Left colon (tissue), 2 donors: ENCODE measurements at places on chromosomes 7 and 10. TPM values are rescaled to one million over a fixed set of nuclear protein-coding genes. Genes with fewer than 3 reads are reported as not detected.

ENTPD1 gene
- 14.4 TPM for total RNA-seq

SPRN gene
- not detected for total RNA-seq

PROSER2 gene
- 10.3 TPM for total RNA-seq

TSPAN15 gene
- 142 TPM for total RNA-seq

CARD11 gene
- total RNA-seq = 2.8 TPM

HABP2 gene
- not detected for total RNA-seq

TLL2 gene
- total RNA-seq = 0.37 TPM

OR2F1 gene
- not detected for total RNA-seq

VAX1 gene
- total RNA-seq = not detected

MTG1 gene
- total RNA-seq = 49.5 TPM

ACTL6B gene
- not detected for total RNA-seq

NPTX2 gene
- total RNA-seq = 2.1 TPM

DNA sequence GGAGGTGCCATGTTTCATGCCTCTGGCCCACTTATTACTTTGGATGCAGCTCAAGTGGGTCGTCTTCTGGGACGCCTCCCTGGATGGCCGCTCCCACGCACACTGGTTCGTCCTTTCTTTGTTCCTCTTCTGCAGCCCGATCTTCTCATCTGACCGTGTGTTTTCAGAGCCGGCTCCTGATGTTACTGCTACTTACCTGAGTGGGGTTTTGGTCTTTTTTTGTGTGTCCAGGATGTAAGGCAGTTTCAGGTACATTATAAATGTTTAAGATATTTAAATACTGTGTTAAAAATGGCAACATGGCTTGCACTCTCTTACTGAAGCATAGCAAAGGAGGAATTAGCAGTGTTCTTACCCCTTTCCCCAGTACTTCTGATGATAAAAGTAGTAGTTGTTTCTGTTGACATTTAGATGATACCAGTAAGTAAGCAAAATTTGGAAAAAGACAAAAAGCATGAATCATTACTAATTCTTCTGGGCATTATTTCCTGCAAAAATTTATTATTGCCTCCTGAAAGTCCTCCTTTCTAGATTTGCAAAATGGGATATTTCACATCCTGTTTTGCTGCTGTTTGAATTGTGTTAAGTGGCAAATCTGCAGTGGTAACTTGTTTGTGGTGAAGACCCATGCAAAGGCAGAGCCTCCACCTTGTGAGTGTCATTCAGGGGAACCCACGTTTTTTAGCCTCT lies 59.4 kb downstream of the SHH start:
- no peak for DNase-seq

DNA sequence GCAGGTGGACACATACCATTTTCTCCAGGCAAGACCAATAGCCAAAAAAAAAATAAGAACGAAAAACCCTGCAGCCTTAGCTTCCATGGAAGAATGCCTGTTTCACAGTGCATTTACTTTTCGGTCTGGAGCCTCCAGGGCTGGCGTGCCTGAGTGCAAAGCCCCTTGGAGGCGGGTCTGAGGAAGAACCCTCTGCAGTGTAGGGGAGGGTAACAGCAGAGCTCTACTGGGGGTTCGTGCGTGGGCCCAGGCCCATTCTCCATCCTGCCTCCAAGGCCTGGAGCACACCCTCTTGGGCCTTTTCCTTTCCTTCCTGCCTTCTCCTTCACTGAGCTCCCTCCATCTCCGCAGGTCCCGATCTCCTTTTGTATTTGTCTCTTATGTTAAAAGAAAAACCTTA lies 172.3 kb upstream of the GLI3 start:
- no peak for DNase-seq

DNA sequence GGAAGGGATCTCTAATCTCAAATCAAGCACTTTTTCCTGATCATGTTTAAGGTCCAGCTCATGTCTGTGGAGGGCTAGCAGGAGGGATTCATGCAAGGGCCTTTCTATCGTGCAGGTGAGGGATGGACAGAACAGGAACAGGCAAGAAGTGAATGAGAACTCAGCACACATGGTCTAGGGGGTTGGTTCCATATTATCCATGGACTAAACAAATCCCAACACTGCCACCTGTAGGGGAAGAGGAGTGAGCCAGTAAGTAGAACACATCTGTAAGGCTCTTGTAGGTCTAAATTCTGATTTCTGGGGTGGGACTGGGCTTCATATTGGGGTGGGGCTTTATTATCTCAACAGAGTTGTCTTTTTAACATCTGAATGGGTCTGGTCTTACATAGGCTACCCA lies 138.0 kb upstream of the TARP start:
- DNase-seq = no peak

- DNase-seq = no peak
Measured at GRCh38 chr10:71675295-71675970, 44.1 kb downstream of the C10orf105 start.

- no peak for DNase-seq
Measured at GRCh38 chr10:69385454-69386350, 31.0 kb downstream of the TACR2 start.

GRCh38 chr10:123637326-123637880 lies 28.8 kb upstream of the GPR26 start:
- DNase-seq = no peak

DNA sequence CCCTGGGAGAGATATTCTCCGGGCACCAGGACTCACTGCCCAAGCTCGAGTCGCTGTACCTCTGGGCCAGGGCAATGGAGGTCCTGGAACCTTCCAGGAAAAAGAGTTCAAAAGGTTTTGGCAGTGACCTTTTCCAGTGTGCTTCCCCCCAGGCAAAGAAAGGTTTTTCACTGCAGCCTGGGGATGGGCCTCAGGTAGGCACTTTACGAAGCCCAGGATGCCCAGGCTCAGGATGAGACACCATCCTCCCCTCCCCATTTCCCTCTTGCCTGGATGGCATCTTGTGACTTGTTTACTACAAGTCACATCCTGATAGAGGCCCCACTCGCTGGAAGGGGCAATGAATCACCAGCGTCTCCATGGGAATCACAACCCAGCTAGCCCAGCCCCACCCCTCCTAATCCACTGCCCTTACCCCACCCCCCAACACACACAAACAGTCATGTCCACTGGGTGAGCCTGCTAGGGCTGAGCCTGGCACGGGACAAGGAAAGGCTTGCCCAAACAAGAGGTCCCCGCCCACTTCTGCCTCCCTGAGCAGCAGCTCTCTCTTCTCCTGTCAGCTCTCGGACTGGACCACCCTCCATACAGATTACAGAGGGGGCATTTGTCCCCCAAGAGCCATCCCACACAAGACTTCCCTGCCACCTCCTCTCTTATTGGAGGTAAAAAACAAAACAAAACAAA lies 93.8 kb upstream of the SMNDC1 start:
- DNase-seq = peak; percentile 76

GRCh38 chr10:20429742-20430141 lies 467.4 kb downstream of the NEBL start:
- DNase-seq = no peak

- DNase-seq = no peak
Measured at GRCh38 chr7:154794147-154794780, 208.7 kb downstream of the PAXIP1 start.

DNA sequence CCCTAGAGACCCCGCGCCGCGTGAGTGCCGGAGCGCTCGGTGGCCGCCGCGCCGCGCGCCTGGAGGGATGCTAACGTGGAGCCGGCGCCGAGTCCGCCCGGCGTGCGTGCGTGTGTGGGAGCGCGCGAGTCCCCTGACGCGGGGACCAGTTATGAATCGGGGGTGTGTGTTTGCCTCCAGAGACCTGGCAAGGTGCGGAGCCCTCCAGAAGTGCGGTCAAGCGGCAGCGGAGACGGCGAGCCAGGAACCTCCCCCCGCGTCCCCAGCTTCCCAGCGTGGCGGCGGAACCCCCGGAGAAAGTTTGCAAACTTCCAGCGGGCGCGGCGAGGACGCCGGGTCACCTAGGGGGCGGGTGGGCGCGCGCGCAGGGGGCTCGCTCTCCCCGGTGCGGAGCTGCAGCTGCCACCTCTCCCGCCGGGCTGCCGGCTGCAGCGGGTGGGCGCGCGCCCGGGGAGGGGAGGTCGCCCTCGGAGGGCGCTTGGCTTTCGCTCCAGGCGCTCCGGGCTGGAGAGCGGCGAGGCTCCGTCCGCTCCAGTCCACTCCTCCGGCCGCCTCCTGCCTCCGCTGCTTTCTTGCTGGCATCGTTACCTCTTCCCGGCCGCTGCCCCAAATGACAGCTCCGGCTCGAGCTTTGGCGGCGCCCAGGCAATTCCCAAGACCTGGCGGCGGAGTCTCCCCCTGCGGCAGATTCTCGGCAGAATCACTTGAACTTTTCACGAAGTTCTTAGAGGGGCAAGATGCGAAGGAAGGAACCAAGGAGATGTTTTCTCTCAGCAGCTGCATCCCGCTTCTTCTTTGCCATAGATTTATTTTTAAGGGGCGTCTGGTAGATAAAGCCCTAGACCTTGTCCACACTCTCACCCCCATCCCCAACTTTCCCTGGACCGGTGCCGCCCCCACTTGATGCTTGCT lies 2.3 kb upstream of the CREB5 start:
- DNase-seq = no peak

GRCh38 chr7:36084485-36085091 lies 68.5 kb upstream of the EEPD1 start:
- DNase-seq = peak; percentile 63

DNA sequence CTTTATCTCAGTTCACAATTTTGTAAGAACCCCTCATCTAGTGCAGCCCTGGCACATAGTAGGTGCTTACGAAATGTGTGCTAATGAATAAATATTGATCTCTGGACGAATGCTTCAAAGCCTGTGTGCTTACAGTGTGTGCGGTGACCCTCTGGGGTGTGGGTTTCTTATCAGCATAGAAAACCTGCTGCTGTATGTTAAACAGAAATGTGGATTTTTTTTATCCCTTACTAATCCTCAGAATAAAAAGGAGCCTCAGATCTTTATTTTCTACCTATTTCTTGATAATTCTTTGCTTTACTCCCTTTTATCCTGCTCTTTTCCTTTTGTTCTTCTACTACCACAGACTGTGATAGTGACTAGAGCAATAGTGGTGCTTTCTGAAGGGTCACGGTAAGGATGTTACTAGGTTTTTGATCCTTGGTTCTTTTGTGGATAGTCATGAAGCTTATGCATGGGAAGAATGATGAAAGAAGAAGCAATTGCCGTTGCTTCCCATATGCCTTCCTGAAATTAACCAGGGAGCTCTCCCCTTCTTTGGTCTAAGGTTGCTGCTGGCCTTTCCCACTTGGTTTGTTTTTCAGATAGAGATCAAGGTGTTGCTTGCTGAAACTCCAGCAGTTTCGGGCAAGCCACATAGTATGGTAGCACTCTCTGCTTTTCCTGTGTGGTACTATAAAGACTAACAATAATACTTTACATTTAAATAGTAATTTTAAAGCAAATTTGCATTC lies 44.7 kb downstream of the SPAG6 start:
- DNase-seq = no peak

DNA sequence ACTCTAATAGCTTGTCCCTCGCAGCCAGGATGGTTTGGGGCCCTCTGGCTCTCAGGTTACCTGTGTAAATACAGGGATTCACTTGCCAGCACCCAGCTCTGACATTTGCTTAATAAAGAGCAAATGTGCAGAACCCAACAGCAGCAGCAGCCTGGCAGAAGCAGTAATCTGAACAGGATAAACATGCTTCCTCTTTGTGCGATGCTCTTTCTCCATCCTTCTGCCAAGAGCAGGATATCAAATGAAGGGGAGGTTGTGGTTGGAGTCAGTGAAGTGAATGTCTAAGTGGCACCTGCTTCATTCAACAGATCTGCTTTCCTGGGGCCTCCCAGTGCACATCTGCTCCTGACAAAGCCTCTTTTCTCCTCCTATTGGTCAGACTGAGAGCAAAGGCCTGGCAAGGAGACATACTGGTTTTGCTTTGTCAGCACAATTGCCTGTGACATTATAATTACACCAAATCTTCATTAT lies 130.3 kb downstream of the NRF1 start:
- no peak for DNase-seq

- DNase-seq = peak; percentile 69
Measured at GRCh38 chr10:71805776-71806703, 32.7 kb upstream of the VSIR start.

- DNase-seq = no peak
Measured at GRCh38 chr10:16436367-16436757, 448 bp upstream of the PTER start.

DNA sequence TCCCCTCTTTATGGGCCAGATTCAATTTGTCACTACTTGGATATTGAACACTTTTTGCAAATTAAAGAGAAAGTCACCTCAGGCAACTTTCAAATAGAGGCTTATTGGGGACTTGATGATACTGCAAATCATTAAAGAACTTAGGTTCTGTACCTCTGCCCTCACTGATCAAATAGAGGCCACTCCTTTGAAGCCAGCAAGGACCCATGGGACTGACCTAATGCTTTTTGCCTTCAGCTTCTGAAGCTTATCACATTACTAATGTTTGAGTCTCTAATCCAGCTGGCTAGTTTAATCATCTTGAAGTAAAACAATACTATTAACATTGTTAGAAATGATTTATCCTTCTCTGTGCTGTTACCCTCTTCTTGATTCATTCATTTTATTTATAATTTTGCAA lies 93.0 kb upstream of the ZNF800 start:
- no peak for DNase-seq

- no peak for DNase-seq
Measured at GRCh38 chr7:47202146-47202783, 379.6 kb downstream of the TNS3 start.

DNA sequence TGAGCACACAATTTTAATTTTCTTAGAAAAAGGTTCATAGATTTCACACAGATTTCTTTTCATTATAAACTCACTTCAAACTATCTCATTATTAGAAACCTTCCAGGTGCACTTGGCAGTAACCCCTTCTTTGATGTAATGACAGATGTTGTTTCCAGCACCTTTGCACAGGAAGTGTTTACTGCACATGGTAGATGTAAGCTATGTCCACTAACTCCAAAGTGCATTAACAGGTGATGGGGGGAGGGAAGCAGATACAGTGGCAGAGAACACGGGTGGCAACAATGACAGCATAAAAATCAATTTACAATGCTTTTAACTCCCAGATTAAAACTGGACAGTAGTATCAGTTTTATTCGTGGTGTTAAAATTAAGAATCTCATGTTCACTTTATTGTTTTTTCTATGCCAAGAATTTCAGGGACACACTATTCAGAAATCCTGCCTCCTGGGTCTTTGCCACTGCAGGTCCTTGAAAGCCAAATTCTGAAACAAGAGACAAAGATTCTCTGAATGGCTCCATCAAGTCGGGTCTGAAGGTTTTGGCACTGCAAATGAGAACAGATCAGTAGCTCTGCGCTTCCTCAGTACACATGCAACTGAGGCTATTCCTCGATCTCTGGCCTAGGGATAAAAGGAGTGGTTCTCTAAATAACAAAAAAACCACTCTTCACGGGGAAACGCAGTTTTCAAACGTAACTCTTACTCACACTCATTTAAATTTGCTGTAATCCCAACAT lies 187.7 kb downstream of the JAZF1 start:
- no peak for DNase-seq
